Ovary (tissue), 10 donors: ENCODE measurements at places on chromosomes 6 and 20. TPM values are rescaled to one million over a fixed set of nuclear protein-coding genes. Genes with fewer than 3 reads are reported as not detected.

DNA sequence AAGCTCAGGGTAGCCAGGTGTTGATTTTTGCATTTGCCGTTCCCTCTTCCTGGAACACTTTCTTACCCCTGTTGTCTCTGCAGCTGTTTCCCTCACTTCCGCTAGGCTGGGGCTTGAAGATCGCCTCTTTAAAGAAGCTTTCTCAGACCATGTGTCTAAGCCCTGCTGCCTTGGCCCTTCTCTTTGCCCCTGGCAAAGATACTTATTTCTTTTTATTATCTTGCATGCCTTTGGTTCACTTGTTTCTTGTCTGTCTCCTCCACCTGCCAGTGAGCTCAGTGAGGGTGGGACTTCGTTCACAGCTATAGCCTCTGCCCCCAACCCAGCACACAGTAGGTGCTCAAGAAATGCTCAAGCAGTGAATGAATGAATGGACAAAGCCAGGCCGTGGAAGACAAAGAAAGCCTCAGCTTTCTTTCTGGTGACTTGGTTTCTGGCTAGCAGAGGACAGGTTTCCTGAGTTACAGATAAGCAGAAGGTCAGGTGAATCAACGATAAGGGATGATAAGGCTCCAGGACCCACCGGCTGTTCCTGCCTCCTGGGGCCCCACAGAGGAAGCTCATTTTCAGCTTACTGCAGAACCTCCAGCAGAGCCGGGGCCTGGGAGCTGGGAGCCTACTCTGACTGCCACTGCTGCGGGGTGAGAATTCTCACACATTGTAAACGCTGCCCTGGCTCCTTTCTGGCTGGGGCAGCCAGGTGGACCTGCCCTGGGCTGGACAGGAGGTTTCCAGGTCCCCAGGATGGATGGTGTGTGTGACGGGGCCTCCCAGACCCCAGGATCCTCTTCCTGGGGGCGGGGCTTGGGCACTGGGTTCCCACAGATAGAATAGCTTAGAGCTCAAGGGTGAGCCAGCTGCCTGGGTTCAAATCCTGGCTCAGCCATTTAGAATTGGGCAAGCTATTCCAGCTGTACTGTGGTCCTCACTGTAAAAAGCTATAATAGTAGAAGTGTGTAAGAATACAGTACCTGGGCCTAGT is 29.8 kb downstream of the SNAI1 start:
- no peak for DNase-seq

GRCh38 chr6:112881027-112881426 is 533.9 kb downstream of the RFPL4B start:
- no peak for DNase-seq

DNA sequence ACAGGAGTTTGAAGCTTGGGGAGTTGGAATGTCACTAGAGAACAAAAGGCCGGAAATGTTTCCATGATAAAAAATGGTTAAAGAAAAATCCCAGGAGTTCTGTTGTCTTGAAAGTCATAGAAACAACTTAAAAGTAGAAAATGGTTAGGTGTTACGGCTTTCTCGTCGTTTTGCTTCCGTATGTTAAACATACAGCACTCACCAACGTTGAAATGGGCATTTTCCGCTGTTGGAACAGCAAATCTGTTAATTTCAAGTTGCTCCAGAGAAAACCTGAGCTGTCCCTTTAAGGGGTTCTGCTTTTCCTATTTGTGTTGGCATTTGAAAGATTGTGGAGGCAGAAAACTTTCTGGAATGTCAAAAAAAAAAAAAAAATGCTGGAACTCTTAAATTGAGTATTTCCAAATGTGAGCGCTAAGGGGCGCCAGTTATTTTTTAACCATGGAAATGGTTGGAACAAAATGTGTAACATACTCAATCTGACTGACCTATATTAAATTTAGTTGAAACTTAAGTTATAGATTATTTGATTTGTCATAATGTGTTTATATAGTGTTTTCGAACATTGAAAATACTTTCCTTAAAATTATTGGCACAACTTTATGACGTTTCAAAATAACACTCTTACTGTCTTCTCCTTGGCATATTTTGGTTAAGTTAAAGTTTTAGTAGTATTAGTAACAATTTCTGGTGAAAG is 2.2 kb downstream of the QKI start:
- peak; percentile 60 for DNase-seq

- no peak for DNase-seq
These were observed 243.7 kb downstream of the ARID1B start for GRCh38 chr6:157020881-157021343.

DNA sequence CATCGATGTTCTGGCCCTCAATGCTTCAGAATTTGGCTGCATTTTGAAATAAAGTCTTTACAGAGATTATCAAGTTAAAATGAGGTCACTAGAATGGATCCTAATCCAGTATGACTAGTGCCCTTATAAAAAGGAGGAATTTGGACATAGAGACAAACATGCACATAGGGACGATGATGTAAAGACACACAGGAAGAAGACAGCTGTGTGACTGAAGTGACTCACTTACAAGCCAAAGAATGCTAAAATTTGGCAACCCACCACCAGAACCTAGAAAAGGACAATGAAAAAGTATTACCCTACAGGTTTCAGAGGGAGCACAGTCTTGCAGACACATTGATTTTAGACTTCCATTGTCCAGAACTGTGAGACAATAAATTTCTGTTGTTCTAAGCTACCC is 322.8 kb upstream of the GJE1 start:
- no peak for DNase-seq

GRCh38 chr6:75608956-75609533 is 7.4 kb downstream of the SENP6 start:
- no peak for DNase-seq

- DNase-seq: no peak
These were observed 114.2 kb upstream of the BEND6 start for GRCh38 chr6:56840467-56841380.

DNA sequence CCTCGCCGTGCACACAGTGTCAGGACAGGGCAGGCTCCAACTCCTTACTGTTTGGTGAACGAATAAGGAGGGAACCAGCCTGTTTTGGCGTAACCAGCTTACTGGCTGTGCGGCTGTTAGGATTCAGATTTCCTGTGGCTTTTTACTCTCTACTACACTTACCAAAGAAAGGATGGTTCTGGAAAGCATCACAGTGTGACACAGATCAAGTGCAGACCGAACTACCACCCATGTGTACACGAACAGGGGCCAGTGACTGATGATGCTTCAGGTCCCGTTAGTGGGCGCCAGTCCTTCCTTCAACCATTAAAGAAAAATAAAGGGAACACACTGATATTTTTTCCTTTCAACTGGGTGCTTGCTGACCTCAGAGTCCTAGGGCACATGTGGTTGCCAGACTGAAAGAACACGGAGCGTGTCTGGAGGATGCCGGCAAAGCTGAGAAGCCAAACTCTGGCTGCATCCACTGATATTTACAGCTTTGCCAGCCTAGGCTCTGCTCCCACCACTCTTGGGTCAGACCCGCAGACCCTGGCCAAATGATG is 352.3 kb upstream of the AGPAT4 start:
- DNase-seq: no peak

DNA sequence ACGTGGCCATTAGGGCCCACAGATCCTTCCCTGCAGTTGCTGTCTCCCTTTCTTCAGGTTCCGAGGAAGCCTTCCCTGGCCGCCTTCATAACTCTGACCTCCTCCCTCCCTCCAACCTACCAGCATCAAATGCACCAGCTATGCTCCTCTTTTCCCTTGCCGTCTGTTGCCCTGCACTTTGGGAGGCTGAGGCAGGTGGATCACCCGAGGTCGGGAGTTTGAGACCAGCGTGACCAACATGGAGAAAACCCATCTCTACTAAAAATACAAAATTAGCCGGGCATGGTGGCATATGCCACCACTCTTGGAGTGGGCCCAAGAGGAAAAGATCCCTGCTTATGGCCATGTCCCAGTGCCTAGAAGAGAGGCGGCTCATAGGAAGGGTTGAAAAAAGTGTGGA is 31.8 kb downstream of the RNASET2 start:
- DNase-seq: no peak

Gene SAMD3
- 4.6 TPM for total RNA-seq

- no peak for DNase-seq
These were observed 22.9 kb downstream of the CYP21A2 start for GRCh38 chr6:32060966-32061655.

DNA sequence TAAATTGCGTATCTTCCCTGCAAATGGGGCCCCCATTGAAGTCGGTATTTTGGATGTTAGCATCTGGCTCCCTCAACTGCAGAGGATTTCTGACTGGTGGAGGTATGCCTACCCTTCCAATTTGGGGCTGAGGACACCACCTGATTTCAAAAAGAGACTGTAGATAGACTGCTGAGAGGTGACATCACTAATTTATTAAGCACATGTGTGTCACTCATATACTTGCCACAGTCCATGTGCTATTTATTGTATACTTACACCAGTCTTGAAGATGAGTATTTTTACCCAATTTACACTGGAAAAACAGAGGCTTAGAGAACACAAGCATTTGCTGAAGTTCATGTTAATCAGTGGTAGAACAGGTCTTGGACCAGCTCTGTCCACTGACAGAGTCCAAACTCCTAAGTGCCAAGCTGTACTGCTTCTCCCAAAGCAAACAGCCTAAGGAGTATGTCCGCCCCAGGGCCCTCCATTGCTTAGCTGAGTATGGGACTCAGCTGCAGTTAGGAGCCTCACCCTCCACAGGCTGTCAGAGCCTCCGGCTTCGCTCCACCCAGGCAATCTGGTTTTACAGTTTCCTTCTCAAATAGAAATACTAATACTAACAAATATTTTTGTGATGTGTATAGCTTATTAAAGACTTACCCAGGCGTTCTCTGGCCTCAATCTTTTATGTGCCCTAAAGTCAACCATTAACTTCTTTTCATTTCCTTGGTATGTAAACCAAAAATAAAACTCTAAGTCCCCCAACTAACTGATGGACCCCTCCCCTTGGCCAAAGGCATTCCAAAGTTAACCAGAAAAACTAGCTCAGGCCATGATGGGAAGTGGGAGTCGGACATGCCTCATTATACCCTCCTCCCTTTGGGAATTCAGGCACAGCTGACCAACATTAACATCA is 17.5 kb downstream of the RIN2 start:
- DNase-seq: no peak

DNA sequence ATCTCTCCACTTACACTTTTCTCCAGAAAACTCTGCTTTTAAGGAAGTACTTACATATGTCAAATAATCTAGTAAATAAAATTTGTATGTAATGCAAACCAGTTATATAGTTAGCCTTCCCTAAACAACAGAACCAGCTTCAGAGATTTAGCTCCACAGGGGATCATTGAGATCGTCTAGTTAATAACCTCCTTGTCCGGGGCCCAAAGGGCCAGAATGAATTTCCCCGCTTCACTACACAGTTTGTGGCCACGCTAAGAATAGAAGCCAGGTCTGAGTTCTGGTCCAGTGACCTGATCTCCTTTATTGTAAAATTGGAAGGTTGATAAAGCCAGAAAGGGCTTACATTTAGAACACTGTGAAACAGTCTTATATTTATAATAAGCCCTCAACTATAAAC is 245.2 kb downstream of the TPBG start:
- DNase-seq: no peak

Gene CDC40
- total RNA-seq: 21.8 TPM

- no peak for DNase-seq
These were observed 29.3 kb downstream of the CDH4 start for GRCh38 chr20:61281286-61281795.

Gene HCRTR2
- total RNA-seq: 0.12 TPM

- no peak for DNase-seq
These were observed 23.1 kb downstream of the TGM2 start for GRCh38 chr20:38141889-38142494.

DNA sequence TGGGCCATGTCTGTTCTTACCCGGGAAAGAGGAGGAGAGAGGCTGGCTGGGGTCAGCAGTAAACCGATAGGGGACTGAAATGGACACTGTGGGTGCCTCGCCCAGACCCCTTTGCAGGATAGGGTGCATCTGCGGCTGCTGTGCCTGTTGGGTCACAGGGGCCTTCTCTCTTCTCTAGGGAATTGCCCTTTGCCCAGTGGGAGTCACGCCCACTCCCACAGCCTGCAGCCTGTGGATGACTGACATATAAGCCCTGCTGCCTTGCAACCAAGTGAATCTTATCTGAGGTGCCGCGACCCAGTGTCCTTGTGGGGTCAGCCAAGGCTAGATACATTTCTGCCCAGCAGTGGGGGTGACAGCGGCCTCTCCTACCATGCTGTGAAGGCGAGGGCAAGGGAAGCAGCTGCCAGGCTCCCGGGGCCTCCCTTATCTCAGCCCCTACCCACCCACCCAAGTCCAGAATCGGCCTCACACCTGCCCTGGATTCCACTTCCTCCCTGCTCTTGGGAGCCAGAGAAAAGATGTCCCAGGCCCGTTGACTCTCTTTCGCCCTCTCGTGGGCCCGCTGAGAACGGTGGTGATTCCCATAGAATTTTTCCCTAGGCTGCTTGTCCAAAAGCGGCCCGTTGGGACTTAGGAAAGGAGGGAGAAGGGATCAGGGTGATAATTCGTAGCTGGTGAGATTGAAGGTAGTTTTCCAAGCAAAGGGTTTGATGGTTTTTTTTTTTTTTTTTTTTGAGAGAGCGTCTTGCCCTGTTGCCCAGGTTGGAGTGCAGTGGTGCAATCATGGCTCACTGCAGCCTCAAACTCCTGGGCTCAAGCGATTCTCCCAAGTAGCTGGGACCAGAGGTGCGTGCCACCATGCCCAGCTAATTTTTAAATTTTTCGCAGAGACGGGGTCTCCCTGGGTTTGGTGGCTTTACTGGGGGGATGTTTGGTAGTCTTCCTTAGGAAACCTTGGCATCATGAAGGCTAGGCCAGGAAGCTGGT is 76.4 kb upstream of the RNF24 start:
- DNase-seq: peak; percentile 78

DNA sequence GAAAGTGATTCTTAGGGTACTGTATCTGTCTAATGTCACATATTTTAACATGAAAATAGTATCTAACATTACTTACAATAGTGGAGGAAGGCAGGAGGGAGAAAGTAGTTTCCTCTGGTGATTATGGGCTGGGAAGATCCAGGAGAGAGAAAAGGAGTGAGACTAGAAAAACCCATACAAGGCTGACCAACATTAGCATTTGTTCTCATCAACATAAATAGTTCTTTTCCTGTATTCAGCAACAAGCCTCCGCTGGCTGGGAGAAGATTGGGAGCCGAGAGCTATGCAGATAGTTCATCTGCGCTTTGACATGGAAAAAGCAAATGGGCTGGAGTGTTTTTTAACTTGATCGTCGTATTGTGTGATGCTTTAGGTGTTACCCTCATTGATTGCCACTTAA is 239.4 kb downstream of the PHACTR1 start:
- no peak for DNase-seq

- no peak for DNase-seq
These were observed 152.4 kb downstream of the SASH1 start for GRCh38 chr6:148495029-148495428.
